ENCODE measurements at places on chromosomes 1 and 21.

- DNase-seq: no peak
Observed at GRCh38 chr1:234889643-234890042, 239.0 kb downstream of the TOMM20 start.

DNA sequence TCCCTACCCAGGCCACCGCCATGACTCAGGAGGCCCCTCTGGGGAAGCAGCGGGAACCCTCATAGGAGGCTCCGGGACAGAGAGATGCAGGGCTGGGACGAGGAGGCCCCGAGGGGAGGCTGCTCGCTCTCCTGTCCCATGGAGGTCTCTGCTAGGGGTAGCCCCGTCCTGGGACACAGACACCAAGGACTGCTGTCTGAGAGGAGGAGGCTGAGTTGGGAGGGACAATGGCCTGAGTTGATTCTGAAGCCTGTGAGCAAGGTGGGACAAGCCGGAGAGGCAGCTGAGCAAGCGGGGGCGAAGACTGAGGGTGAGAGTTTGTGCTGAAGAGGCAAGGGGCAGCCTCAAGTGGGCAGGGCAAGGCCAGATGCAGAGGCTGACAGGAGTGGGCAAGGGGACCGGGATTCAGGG is 17.4 kb downstream of the SLC27A3 start:
- DNase-seq: no peak

- DNase-seq: no peak
Observed at GRCh38 chr1:162088281-162088969, 18.9 kb downstream of the NOS1AP start.

- DNase-seq: no peak
Observed at GRCh38 chr1:228882041-228882770, 146.9 kb downstream of the RHOU start.

DNA sequence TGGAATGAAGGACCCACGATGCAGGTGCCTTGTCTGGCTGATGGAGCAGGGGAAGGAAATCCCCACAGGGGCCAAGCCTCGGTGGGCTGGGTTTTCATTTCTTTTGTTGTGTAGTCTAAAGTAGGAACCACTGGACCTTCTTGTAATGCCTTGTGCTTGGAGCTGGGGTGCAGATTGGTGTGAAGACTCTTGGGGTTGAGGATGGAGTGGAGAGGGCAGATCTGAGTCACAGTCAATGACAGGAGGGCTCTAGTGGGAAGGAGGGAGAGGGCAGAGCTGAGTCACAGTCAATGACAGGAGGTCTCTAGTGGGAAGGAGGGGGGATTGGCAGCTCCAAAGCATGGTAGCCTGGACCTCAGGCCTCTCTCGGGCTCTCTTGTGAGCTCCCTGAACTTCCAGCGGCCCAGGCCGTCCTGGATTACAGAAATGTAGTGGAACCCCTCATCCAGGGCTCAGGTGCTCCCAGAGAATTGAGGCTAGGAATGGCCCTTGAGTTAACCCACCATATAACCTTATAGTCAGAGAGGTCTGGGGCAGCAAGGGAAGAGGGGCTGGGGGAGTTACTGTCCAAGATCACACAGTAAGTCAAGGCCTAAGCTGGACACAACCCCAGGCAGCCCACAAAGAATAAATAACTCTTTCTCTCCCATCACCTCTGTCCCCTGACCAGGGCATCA is 313.8 kb downstream of the MATN1 start:
- no peak for DNase-seq

DNA sequence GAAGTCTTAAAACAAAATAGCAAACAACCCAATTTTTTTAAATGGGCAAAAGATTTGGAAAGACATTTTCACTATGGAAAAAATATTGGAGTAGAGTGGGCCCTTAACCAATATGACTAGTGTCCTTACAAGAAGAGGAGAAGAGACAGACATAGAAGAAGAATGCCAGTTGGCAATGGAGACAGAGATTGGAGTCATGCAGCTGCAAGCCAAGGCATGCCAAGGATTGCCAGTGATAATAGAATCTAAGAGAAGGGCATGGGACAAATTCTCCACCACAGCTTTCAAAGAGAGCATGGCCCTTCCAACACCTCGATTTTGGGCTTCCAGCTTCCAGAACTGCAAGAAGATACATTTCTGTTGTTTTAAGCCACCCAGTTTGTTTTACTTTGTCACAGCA is 92.7 kb downstream of the RGS2 start:
- no peak for DNase-seq

All from mucosa of descending colon (tissue), 3 donors.